ENCODE measurements at places on chromosomes 7 and 10.
A peak's percentile ranks its signal among the peaks of the same experiment; 100 is the strongest.

DNA sequence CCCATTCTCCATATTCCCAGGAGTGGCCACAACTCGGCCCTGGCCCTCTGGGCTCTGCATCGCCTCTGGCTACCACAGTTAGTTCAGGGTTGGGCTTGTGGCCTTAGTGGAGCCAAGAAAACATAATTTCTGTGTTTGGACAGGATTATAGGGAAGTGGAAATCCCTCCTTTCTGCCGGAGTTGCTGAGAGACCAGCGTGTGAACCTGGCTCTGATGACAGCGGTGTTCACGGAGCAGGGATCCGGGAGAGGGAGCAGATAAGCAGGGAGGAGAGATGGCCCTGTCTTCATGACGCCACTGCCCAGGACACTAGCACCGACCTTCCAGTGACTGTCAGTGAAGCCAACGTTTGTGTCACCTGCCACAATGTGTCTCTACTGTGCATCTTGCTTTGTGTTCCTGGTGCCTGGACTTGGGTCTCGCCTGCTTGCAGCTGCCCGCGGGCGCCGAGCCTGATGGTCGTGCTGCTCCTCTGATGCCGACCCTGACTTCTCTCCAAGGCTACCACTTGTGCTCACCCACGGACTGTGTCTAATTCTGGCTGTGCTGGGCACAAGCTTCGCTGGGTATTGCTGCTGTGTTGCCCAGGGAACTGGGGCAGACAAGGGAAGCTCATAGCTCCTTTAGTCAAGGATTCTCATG lies 67.0 kb upstream of the VIPR2 start:
- no peak for DNase-seq

DNA sequence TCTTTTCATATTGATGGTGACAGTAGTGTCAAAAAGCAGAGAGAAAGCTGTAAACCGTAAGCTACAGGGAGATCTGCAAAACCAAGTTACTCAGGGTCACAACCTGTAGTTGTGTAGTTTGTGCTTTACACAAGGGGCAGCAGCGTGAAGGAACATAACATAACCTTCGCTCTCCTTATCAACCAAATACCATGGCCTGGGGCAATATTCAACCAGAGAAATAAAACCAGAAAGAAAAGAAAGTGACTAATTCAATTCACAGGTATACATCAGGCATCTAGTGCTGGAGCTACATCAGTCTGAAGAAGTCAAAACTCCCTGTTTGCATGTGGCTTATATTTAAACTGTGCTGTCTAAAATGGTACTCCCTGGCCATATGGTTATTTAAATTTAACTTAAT lies 224.3 kb downstream of the TWIST1 start:
- DNase-seq = no peak

DNA sequence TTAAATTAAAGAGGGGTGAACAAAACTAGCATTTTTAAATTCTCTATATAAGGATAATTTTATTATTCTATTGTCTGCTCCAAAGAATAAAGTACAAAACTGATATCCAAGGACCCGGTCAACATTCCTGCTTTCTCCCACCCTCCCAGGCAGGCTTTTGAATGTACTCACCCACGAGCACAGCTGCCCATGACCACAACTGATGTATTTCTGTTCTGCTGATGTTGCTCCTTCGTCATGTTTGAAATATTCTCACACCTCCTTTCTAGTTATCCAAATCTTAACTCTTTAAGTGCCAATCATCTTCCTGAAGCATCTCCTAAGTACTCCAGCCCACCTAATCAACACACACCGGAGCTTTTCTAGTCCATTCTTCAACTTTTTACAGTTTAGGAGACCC lies 46.7 kb downstream of the CALD1 start:
- DNase-seq = no peak

DNA sequence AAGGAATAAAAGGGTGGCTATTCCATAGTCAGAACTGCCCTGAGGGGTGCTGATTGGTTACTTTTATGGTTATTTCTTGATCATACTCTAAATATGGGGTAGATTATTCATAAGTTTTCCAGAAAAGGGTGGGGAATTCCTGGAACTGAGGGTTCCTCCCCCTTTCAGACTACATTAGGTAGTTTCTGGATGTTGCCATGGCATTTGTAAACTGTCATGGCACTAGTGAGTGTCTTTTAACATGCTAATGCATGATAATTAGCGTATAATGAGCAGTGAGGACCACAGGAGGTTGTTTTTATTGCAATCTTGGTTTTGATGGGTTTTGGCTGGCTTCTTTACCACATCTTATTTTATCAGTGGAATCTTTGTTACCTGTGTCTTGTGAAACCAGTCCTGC lies 26.5 kb upstream of the POT1 start:
- DNase-seq = no peak

GRCh38 chr7:51295440-51296245 lies 21.0 kb downstream of the COBL start:
- DNase-seq = no peak

DNA sequence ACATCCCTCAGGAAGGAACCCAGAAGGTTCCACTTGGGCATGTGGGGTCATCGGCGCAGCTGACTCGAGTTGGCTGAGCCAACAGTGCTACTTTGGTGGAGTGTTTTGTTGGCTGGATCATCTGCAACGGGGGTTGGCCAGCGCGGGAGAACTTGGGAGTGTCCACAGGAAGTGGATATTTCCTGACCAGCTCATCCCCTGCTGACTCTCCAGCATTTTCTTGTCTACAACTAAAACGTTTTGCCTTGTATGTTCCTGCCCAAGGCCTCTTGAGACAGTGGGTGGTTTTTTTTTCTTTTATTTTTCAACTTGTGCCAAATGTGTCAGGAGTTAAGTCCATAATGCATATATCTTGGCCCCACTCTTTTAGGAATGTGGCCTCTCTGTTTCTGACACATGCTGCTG lies 208.6 kb downstream of the ZNF365 start:
- DNase-seq = no peak

- no peak for DNase-seq
Measured at GRCh38 chr10:11810313-11810766, 12.8 kb upstream of the PROSER2 start.

GRCh38 chr7:99806839-99807478 lies 20.9 kb upstream of the CYP3A43 start:
- DNase-seq = no peak

- no peak for DNase-seq
Measured at GRCh38 chr10:83545901-83546391, 593.4 kb upstream of the GHITM start.

GRCh38 chr10:112203328-112204076 lies 19.9 kb upstream of the GPAM start:
- peak; percentile 13 for DNase-seq

GRCh38 chr7:41942468-41943093 lies 239.7 kb upstream of the INHBA start:
- DNase-seq = no peak

GRCh38 chr10:53489335-53490182 lies 717.0 kb upstream of the MBL2 start:
- DNase-seq = no peak

- DNase-seq = no peak
Measured at GRCh38 chr10:109914966-109915365, 8.3 kb downstream of the XPNPEP1 start.

GRCh38 chr7:117916309-117916708 lies 43.1 kb upstream of the CTTNBP2 start:
- DNase-seq = no peak

- no peak for DNase-seq
Measured at GRCh38 chr10:22911889-22912762, 15.7 kb upstream of the ARMC3 start.

- DNase-seq = no peak
Measured at GRCh38 chr7:90723233-90723632, 127.1 kb downstream of the CDK14 start.

- DNase-seq = no peak
Measured at GRCh38 chr7:37899712-37900247, 16.8 kb downstream of the SFRP4 start.

GRCh38 chr7:12865593-12865992 lies 178.2 kb downstream of the ARL4A start:
- no peak for DNase-seq

GRCh38 chr10:80406204-80406603 lies 2.1 kb upstream of the PRXL2A start:
- DNase-seq = no peak

GRCh38 chr10:21161647-21162046 lies 264.5 kb upstream of the NEBL start:
- no peak for DNase-seq

GRCh38 chr10:15209827-15210509 lies 41.5 kb upstream of the NMT2 start:
- peak; percentile 58 for DNase-seq

DNA sequence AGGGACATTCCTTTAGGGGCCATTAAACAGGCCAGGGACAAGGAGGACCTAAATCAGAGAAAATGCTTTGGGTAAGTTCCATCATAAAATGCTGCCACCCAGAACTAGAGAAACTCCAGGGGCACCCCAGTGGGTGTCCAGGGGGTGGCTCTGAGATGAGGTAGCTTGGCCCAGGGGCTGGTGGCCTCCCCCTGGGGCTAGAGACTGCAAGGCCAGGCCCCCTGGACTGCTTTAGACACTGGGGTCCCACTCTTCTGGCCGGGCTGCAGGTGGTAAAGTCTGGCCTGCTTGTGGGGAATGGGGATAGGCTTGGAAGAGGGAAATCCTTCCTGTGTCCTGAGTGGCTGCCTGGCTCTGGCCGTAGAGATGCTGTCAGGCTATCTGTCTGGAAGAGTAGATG lies 169.6 kb upstream of the PODXL start:
- no peak for DNase-seq

DNA sequence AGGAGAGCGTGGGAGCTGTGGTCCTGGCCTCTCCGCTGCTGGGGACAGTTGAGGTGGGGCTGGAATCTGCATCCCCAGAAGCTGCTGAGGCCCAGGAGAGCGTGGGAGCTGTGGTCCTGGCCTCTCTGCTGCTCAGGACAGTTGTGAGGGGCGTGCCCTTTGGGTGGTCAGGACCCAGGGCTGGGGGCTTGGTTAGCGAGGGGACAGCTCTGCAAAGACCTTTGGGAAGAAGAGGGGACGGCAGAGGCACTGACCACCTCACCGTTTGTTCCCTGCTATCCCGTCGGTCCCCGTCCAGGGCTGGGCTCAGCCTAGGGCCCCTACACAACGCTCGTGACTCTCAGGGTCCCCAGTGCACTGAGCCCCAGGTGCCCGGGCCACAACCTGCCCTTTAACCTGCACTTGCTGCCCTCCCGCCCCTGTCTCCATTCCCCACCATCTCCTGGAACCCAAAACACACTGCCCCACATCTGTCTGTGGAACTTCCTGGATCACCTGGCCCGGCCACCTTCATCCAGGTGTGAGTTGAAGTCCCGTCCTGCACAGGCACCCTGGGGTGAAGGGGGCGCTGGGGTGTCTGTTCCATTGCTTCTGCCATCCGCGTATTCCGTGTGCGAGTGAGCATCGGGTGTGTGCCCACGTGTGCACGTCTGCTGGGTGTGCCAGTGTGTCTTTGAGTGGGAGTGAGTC lies 14.1 kb downstream of the FOXL3 start:
- DNase-seq = no peak

- DNase-seq = no peak
Measured at GRCh38 chr7:108375668-108376067, 80.6 kb downstream of the NRCAM start.

DNA sequence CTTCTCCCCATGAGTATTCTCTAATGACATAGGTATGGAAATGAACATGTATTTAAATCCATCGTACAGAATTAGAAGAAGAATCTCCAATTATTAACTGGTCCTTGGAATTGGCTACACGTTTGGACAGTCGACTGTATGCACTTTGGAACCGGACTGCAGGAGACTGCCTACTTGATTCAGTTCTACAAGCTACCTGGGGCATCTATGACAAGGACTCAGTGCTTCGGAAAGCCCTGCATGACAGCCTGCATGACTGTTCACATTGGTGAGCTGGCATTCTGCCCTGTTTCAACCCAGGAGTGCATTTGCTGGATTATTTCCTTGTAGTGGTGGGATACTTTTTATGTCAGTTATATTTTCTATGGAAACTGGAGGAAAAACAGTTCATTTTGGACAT lies 32.2 kb downstream of the ZRANB1 start:
- no peak for DNase-seq

DNA sequence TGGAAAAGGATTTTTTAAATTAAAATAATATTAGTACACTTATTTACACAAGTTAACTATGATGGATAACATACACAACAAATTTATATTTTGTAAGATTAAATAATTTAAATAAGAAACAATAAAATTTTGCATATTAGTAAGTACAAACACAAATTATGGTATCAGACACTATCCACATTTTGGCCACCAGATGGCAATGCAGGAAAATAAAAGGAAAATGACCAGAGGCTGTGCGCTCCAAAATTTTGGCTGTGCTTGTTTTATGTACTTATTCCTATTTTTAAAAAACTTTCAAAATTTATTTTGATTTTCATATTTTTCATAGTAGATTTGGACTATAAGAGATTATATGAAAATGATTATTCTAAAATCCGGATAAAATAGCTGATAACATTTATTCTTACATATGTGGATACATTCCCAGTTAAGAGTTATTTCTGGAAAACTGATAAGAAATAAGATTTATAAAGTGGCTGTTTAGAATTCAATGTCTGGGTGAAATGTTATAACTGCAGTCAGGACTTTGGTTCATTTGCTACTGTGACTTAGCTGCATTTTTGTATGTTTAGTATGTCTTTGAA lies 274.7 kb upstream of the HGF start:
- no peak for DNase-seq

- DNase-seq = no peak
Measured at GRCh38 chr10:70913893-70914240, 25.5 kb upstream of the PCBD1 start.

- DNase-seq = no peak
Measured at GRCh38 chr10:42950606-42951485, 126.0 kb upstream of the RET start.

GRCh38 chr10:55628260-55628701 lies 732.8 kb downstream of the ZWINT start:
- no peak for DNase-seq

DNA sequence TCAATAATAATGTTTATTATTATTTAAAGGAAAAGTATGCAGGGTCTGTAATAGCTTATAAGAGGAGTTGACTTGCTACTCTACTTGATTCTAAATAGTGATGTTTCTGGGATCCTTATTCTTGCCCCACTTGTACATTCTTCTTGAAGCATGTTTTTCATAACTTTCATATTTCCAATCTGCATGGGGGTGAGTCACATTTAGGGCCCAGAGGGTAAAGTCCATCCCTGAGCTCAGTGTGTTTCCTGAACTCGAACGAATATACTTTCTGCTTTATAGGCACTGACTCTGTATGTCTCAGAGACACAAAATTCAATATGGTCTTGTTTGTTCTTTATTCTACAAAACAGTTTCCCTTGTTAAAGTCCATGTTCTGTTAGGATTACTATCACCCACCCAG lies 61.0 kb upstream of the SMIM30 start:
- DNase-seq = no peak

DNA sequence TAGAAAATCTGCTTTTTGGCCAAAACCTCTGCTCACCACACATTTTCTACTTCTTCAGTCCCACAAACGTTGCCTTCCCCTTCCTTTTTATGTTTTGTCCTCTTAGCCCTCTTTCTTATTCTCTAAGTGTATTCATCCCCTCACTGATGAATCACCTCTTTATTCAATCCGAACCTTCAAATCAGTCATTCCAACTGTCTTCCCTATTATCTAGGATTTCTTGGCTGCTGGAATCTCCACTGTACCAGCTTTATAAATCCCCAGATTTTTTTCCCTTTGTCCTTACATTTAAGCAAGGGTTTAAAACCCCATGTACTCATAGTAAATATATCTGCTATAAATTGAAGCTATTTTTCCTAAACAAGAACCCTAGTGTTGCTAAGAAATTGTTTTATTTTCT lies 176.9 kb downstream of the SEMA3A start:
- DNase-seq = no peak

- no peak for DNase-seq
Measured at GRCh38 chr7:107268594-107268993, 99.8 kb downstream of the HBP1 start.

- no peak for DNase-seq
Measured at GRCh38 chr7:28292834-28293526, 112.4 kb upstream of the JAZF1 start.
